ENCODE measurements at places on chromosomes 4 and X.

DNA sequence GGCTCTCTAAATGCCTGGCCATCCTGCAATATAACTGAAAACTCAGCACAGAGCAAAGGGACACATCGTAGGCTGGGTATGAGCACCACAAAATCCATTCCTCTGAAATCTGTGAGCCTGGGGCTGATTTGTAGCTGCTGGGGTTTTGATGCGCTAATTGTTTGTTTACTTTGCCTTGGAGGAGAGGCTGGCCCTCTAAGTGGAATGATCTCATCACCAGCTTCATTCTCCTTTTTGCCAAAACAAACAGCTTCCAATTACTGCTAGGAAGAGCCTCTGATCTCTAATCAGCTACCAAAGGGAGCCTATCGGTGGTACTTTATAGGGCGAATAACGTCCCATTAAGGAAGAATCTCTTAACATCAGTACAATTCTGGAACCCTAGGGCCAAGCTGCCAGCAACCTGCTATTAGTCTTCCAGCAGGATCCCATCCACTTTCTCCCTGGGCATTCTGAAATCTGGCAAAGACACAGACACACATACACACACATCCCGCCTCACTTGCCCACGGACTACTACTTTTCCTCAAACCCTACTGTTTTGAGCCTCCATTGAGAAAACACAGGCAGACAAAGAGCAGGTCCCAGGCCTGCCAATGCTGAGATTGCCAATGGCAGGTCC, 5.8 kb downstream of the ANOS1 start:
- peak; percentile 64 for DNase-seq

DNA sequence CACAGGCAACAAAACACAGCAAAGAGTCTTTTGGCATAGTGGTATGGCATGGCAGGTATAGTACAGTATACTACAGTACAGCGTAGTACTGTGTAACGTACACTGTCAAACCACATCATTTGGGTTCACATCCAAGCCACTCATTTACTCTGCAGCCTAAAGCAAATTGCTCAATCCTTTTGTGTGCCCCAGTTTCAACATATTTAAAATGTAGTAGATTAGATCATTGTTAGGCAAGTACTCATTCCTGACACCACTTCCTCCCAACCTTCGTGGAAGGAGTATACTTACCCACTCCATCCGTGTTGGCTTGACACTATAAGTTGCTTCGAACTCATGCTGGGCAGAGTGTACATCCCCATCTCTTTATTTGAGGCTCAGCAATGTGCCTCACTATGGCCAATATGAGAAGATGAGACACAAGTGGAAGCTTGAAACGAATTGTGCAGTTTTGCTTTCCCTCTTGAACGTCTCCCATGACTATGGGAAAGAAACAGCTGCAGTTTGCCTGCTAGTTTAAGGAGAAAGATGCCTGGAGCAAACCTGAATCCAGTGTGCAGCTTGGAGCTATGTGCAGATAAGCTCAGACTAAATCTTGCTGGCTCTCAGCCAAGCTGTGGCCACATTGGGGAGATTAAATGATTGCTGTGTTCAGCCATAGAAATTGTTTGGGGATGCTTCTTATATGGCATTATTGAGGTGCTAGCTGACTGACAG, 85.7 kb upstream of the TBL1X start:
- DNase-seq, result peak; percentile 24

GRCh38 chr4:156293657-156294297, 340.1 kb upstream of the CTSO start:
- peak; percentile 90 for DNase-seq

- DNase-seq, result no peak
These were observed 836.5 kb upstream of the HTR2C start for GRCh38 chrX:113747274-113747973.

GRCh38 chr4:81460191-81460701, 11.5 kb downstream of the RASGEF1B start:
- no peak for DNase-seq

- DNase-seq, result no peak
These were observed 4.5 kb downstream of the RAB9A start for GRCh38 chrX:13693341-13693961.

DNA sequence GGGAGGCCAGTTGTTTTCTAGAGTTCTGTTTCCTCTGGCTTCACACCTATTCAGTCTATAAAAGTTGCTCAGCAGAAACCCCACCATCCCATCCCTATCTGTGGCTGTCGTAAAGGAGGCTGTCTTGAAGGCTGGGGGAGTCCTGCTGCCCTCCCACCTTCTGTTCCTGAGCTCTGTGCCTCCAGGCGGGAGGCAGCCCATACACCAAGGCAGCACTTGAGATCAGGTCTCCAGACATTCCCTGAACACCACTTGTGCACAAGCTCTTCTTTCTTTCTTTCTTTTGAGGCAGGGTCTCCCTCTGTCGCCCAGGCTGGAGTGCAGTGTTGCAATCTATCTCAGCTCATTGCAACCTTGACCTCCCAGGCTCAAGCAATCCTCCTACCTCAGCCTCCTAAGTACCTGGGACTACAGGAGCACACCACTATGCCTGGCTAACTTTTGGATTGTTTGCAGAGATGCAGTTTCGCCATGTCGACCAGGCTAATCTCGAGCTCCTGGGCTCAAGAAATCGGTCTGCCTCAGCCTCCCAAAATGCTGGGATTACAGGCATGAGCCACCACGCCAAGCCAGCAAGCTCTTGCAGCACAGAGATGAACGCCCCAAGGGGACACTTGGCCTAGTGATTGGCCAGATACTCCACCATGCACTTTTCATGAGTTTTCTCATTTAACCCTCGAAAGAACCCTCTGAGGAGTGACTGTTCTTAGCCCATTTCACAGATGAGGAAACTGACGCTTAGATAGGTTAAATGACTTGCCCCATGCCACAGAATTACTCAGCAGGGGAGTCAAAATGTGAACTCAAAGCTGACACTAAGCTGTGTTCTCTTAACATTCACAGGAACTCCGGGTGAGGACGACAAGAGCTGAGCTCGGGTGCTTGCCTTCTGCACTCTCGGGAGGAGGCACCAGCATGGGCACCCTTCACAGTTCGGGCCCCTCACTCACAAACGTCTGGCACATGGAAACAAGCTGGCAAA, 55.8 kb upstream of the ENPP6 start:
- DNase-seq, result no peak

- DNase-seq, result peak; percentile 1
These were observed 41.3 kb upstream of the GPC3 start for GRCh38 chrX:134026565-134027311.

GRCh38 chr4:52660643-52661042, 1.5 kb upstream of the USP46 start:
- no peak for DNase-seq

- DNase-seq, result no peak
These were observed 103.2 kb upstream of the LANCL3 start for GRCh38 chrX:37468124-37468739.

DNA sequence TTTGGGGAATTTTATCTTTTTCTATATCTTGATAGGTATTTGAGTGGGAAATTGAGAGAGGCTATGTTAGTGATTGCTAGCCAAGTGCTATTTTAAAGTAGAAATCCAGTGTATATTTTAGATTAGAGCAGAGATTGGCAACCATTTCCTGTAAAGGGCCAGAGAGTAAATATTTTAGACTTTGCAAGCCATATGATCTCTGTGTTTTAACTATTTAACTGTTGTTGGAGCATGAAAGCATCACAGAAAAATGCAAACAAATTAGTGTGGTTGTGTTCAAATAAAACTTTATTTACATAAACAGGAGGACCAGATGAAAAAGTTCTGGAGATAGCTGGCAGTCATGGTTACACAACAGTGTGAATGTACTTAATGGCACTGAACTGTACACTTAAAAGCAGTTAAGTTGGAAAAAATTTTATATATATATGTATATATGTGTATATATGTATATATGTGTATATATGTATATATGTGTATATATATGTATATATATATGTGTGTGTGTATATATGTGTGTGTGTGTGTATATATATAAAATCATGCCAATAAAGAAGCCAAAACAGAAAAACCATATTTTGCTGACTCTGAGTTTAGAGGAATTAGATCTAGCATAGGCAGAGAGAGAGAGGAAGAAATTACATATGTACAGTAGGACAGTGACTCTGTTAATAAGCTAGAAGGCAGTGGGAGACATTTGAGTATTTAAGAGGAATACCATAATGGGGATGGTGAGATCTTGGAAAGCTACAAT, 83.4 kb downstream of the TMEM164 start:
- peak; percentile 39 for DNase-seq

DNA sequence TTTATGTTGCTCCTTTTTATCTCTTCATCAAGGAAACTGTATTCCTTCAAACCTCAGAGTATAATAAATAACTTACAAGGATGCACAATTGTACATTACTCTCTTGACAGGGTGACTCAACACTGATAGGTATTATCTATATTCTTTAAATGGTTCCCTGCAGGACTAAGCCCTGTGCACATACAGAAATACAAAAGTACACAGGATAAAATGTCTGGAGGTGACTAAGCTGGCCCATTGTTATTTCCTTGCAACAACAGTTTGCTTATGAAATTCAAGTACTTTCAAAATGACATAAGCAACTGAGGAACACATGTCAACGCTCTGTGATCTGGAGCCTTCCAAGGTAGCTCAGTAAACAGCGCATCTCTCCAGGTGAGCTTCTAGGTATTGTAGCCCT, 83.8 kb upstream of the RPL34 start:
- DNase-seq, result no peak

DNA sequence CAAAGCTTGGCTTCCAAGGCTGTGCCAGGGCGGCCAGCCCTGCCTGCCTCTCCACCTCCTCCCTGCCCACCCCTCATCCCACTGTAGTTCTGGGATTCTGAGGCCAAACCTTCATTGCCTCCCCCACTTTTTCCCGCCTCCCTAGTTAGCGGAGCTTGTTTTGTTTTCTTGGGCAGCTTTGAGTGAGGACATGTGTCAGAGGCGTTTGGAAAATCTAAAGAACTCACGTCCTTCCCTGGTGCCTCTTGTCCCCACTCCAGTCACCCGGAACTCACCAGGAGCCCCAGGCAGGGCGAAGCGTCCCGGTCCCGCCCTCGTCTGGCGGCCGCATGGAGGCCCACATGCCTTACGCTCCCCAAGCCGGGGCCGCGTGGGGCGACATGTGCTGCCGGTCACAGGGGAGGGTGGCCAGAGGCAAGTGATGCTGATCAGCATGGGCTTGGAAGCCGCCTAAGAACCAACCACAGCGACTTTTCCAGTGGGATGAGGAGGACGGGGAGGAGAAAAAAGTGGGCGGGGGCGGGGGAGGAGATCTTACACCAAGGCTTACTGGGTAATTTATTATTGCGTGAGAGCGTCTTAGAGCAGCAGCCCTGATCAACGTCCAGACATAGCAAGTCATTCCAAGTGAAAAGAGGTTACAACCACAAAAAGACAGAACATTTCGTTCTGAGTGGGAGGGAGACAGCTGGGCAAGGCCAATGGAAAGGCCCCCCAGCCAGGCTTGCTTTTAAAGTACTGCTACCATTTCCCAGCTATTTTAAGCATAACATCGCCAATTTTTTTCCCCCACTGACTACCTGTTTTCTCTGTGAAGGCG, 48.5 kb downstream of the PRPS1 start:
- DNase-seq, result peak; percentile 87

- peak; percentile 24 for DNase-seq
These were observed 7.2 kb upstream of the NEUROG2 start for GRCh38 chr4:112523008-112523721.

DNA sequence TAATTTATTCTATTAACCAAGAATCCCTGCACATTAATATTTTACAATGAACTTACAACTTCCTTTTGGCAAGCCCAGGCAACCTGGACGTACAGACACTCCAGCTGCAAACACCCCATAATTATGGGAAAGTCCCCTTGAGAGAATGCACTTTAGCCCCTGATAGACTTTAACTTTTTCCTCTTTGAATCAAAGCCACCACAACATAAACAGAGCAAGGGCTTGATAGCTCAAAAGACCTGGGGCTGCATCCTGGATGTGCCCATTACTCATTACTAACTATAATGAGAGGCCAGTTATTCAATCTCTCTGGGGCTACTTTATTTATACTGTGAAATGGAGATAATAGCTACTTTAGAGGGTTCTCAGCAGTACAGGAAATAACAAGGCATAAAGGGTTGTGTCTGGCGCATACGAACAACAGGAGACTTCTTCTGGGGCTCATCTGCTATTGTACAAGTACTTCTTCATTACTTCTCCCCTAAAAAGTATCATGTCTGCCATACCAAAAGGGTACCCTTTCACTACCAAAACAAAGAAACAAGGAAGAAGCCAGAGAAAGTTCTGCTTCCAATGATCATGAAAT, 54.9 kb downstream of the CASK start:
- no peak for DNase-seq

DNA sequence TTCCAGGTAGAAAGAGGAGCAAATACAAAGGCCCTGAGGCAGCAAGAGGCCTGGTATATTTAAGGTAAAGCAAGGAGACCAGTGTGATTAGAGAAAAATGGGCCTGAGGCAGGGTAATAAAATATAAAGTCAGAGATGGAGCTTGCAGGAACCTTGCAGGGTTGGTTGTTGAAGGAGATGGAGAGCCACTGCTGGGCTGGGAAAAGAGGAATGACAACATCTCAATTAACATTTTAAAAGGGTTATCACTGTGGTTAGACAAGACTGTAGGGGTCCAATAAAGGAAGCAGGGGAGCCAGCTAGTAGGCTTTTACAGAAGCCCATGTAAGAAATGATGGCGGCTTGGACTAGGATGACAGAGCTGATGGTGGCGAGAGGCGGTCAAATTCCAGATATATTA, 205.5 kb upstream of the MBNL3 start:
- DNase-seq, result no peak

DNA sequence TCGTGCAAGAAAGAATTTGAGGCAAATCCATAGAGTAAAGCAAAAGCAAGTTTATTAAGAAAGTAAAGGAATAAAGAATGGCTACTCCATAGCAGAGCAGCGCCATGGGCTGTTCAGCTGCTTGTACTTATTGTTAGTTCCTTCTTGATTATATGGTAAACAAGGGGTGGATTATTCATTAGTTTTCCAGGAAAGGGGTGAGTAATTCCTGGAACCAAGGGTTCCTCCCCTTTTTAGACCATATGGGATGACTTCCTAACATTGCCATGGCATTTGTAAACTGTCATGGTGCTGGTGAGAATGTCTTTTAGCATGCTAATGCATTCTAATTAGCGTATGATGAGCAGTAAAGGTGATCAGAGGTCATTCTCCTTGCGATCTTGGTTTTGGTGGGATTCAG, 23.5 kb upstream of the CEP135 start:
- DNase-seq, result peak; percentile 8

Data from astrocyte (in vitro differentiated cells and primary cell).